ENCODE measurements at places on chromosomes 7 and 10.

DNA sequence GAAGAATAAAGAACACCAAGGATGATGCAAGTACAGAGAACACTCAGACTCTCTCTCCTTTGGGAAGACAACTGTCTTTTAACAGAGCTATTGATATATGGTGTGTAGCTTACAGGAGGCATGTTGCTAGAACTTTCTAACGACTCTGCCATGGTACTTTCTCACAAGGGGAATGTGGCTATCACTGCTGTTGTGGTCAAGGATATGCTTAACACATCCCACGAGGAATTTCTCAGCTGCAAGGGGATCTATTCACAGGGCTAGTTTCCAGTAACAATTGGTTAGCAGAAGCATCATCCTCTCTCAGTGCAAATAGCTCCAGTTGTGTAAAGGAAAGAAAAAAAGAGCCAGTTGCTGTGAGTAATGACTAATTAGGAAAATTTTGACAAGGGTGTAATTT, 826.0 kb downstream of the SORCS1 start:
- DNase-seq: no peak

DNA sequence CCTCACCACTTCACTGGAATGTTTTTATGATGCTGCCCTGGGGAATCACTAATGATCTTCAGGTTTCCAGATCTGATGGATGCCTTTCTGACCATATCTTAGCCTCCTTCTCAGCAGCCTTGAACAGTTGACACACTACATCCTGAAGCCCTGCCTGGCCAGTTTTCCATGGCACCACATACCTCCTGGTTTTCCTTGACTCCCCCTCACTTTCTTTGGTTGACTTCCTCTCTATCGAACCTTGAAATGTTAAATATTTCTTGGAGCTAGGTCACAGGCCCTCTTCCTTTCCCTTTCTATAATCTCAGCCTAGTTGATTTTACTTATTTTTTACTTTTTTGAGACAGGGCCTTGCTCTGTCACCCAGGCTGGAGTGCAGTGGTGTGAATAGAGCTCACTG, 108.8 kb upstream of the CDK1 start:
- no peak for DNase-seq

- no peak for DNase-seq
Measured at GRCh38 chr7:107070710-107071109, 26.2 kb downstream of the PRKAR2B start.

- DNase-seq: no peak
Measured at GRCh38 chr7:95213148-95213547, 111.2 kb downstream of the PON1 start.

- DNase-seq: no peak
Measured at GRCh38 chr10:25294032-25294926, 119.5 kb downstream of the GPR158 start.

- DNase-seq: no peak
Measured at GRCh38 chr10:123869020-123869414, 22.6 kb downstream of the CPXM2 start.

DNA sequence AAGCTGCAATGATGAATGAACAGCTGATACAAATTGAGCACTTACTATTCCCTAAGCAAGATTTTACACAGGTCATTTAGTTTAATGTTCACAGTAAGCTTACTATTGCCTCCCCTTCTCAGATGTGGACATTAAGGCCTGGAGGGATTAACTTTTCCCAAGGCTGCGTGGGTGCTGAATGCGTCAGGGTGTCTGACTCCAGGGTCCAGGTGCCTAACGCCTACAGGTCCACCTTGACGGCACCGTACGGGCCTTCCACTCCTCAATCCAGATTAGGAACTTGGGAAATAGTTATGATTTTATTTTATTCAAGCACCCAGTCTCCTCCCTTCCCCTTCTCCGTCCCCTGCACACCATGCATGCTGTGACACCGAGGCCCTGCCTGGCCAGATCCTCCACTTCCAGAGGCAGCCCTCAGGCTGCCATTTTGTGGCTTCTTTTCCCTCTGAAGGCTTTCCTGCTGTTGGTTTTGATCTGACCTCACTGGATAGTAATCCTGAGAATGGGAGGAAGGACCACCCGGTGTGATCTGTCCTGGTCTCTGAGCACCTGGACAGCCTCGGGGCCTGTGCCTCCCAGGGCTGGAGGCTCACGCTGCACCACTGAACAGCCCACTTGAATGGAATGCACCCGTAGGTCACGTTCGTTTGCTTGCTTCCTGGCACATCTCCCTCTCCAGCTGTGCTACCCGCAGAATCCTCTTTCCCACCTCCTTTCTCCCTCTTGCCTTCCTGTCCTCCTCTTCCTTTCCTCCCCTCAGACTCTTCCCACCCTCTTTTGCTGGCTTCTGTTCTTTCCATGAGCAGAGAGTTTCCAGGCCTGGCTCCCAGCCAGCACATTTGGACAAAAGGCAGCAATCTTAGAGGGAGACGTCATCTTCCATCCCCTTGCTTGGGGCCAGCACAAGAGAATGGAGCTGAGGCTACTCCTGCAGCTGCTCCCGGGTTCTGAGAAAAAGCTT, 14.4 kb downstream of the DENND2A start:
- peak; percentile 87 for DNase-seq

- no peak for DNase-seq
Measured at GRCh38 chr10:64617085-64617484, 1095.9 kb downstream of the REEP3 start.

- no peak for DNase-seq
Measured at GRCh38 chr7:102463841-102464576, 654 bp downstream of the ALKBH4 start.

- DNase-seq: no peak
Measured at GRCh38 chr7:23093546-23093945, 12.0 kb upstream of the KLHL7 start.

- DNase-seq: no peak
Measured at GRCh38 chr10:97188261-97188711, 2.5 kb upstream of the SLIT1 start.

- DNase-seq: no peak
Measured at GRCh38 chr10:5956146-5956936, 21.0 kb downstream of the IL15RA start.

DNA sequence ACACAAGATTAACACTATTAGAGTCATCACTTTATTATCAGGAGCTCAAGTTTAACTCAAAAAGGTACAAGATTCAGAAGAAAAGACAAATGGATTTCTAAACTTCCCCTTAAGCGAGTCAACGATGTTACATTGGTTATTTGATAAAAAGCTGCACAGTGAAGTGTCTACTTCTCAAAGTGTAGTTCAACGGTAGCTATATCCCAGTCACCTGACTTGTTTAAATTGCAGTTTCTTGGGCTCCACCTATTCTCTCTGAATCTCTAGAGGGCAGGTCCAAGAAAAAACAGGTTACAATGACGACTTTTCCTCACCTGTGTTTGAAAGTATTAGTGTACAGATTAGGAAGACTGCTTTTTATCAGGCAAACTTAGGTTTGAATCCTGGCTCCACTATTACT, 16.6 kb downstream of the MINDY3 start:
- DNase-seq: no peak

DNA sequence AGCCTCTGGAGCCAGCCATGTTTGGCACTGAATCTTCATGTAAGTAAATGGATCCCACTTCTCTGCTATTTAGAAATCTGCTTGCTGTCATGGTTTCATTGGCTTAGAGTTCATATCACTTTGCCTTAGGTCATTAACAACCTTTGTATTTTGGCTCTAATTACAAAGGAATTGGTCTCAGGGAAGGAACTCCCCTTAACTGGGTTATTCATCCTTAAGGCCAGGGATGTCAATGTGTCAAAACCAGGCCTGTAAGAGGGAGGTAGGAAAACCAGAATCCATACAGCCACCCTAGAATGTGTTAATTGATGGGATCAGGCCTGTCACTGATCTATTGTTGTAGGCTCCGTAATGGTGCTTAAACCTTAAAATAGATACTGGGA, 67.3 kb downstream of the ST7 start:
- DNase-seq: no peak

DNA sequence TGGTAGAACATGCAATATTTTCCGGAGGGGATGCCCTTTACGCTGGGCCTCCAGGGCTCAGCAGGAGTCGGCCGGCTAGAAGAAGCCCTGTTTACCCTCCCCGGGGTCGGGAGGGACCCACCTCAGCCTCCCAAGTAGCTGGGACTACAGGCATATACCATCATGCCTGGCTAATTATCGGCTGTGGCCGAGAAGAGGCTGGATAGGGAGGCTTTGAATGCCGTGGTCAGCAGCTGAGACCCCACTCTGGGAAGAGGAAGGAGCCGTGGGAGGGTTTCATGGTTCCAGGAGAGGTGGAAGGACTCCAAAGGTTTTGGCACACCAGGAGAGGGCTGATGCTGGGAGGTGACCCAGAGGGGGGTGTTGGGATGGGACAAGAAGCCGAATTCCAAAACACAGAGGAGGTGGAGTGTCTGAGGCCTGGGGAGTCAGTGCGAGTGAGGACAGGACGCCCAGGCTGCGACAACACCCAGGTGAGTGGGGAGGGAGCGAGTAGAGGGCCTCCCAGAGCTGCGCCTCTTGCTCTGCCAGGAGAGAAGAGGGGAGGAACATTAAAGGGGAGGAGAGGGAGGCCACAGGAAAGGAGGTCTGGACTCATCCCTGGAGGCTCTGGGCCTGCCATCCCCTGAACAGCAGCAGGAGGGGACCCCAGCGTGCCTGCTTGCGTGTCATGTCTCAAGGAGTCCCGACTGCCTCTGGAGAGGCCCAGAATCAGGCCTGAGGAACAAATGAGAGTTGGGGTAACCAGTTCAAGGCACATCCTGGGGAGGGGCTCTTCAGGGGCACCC, 19.6 kb downstream of the GRID2IP start:
- DNase-seq: no peak

- peak; percentile 55 for DNase-seq
Measured at GRCh38 chr10:124629842-124630241, 114.3 kb downstream of the FAM53B start.

DNA sequence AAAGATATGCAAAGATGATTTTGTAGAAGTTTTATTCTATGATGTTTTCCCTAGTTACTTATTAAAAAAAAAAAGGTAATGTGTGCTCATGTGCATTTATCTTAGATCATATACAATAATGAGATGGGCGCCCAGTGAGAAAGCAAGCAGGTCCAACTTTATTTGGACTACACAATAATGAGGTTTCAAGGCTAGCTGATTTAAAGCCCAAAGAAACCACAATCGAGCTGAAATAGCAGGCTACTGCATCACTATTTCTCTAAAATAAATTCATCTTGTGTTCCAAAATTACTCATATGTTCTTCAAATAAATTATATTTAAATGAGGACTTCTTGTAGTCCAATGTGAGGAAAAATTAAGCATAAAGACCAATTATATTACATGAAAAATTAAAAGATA, 110.1 kb downstream of the JMJD1C start:
- DNase-seq: no peak

GRCh38 chr10:21524131-21524525, 1.4 kb downstream of the SKIDA1 start:
- DNase-seq: peak; percentile 2

- DNase-seq: no peak
Measured at GRCh38 chr10:125008689-125009638, 67.0 kb downstream of the ZRANB1 start.

DNA sequence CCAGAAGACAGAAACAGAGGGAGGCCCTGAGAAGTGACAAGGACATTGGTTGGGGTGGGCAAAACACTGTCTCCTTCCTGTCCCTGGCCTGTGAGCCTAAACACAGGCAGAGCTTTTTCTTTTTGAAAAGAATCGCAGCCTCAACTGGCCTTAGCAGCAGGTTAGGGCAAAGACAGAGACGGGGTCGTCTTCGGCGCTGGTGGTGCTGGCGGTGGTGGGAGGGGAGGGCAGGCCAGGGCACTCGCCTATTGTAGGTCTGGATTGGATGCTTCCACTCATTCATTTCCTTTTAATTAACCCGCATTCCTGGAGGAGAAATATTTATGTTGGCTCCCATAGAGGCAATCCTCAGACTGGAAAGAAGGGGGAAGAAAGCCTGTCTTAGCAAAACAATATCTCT, 22.6 kb downstream of the WNT8B start:
- DNase-seq: no peak

- no peak for DNase-seq
Measured at GRCh38 chr10:4130685-4131084, 345.7 kb upstream of the KLF6 start.

DNA sequence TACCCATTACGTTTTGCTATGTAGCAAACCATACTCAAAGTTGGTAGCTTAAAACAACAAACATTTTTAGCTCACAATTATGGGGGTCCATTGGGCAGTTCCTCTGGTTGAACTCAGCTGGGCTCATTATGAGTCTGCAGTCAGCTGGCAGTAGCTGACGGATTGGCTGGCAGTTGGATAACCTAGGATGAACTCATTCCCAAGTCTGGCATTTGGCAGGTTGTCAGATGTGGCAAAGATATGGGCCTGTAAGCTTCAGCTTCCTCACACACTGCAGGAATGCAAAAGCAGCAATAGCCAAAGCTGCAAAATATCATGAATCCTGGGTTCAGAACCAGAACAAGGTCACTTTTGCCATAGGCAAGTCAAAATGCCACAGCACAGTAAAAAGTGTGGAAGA, 412.2 kb upstream of the SORCS1 start:
- DNase-seq: peak; percentile 95

GRCh38 chr10:123945325-123945920, 53.8 kb upstream of the CPXM2 start:
- peak; percentile 33 for DNase-seq

GRCh38 chr7:106108991-106109390, 3.1 kb downstream of the SYPL1 start:
- no peak for DNase-seq

DNA sequence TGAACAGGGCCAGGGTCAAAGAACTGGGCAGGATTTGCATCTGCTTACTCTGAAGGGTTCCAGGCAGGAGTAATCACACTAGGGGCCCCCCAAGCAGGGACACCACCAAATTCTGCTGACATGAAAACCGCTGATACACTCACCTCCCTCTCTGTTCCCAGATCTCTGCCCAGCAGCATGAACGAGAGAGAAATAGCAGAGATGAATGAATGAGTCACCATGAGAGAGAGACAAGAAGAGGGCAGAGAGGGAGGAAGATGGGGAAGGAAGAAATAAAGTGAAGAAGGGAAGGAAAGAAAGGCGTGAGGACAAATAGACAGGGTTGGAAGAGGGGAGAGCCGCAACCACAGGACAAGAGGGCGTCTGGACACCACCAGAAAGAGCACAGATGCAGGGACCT, 285.9 kb upstream of the NEBL start:
- DNase-seq: no peak

- DNase-seq: peak; percentile 90
Measured at GRCh38 chr10:59508296-59508695, 145.9 kb upstream of the FAM13C start.

- no peak for DNase-seq
Measured at GRCh38 chr10:70843776-70844489, 28.2 kb downstream of the SGPL1 start.

DNA sequence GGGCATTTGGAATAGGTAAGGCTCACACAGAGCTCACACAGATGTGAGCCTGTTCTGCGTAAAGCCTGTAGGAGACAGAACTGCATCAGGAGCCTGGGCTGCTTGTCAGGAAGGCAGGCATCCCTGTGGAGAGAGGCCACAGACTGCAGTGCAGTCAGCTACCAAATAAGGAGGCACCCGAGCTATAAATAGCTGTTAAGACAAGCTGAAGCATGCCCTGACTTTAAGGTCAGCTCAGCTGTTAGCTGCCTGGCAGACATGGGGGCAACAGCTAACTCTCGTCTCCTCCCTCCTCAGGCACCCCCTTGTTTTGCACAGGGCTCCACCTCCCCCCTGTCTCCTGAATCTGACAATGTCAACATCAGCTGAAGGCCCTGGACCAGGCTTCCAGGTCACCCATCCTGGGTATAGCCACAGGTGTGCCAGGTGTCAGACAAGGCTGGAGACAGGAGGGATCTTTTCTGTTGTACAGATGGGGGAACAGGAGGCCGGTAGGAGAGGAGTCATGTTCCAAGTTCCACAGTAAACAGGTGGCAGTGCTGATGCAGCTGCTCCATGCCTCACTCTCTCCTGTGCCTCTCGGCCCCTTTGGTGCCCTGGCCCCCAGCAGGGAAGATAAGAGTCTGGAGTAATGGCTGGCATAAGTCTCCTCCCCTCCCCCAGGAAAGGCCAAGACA, 27.6 kb upstream of the MKRN1 start:
- DNase-seq: peak; percentile 97
